ENCODE measurements at places on chromosomes 2 and 18.

DNA sequence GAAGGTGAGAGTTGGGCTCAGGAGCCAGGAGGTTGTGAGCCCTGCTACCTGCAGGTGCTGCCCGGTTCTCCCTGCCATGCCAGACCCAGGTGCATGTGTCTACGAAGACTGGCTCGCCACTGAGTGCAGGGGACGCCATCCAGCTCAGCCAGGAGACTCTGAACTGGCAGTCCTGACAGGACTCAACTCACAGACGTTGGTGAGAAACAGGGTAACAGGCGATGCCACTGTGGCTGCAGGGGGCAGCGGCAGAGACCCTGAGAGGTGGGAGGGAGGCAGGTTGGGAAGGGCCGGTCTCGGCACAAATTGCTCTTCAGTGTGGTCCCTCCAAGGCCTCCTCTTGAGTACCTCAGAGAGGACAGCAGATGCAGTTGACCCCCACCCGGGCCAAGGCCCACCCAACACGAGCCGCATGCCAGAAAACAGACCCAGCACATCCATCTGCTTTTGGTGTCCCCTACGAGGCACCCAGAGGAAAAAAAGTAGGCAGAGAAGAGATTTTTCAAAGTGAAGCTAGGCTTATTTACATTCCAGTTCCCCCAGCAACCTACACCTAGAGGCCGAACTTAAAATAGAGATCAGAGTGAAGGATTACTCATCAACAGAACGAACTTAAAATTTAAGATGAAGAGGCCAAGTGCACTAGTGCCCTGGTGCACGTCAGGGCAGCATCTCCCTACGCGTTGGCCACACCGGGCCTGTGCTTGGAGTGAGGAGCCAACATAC lies 184.8 kb downstream of the SEPTIN10 start:
- DNase-seq: no peak

GRCh38 chr2:156601855-156602551 lies 165.8 kb downstream of the GPD2 start:
- no peak for DNase-seq

DNA sequence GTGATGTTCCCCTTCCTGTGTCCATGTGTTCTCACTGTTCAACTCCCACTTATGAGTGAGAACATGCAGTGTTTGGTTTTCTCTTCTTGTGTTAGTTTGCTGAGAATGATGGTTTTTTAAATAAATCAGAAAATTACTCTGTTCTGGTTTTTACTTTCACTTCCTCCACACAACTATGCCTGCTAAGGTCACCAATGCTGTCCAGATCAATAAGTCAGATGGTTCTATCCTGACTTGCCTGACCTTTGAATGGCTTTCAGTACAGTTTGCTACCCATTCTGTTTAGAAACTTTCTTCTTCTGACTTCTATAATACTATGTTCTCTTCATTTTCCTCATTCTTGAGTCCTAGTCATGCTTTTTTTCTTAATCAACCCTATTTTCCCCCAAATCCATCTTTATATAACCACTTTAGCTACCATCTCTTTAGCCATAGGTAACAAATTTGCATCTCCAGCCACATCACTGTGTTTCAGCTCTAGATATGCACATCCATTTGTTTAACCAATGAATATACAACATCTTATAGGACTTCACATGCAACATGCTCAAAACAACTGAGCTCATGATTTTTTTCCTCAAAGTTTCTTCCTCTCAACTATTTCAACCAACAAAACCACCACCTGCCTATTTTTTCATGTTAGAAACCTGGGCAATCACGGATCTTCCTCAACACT lies 58.8 kb upstream of the SLC38A11 start:
- DNase-seq: no peak

GRCh38 chr2:216194561-216194960 lies 85.4 kb downstream of the XRCC5 start:
- DNase-seq: no peak

DNA sequence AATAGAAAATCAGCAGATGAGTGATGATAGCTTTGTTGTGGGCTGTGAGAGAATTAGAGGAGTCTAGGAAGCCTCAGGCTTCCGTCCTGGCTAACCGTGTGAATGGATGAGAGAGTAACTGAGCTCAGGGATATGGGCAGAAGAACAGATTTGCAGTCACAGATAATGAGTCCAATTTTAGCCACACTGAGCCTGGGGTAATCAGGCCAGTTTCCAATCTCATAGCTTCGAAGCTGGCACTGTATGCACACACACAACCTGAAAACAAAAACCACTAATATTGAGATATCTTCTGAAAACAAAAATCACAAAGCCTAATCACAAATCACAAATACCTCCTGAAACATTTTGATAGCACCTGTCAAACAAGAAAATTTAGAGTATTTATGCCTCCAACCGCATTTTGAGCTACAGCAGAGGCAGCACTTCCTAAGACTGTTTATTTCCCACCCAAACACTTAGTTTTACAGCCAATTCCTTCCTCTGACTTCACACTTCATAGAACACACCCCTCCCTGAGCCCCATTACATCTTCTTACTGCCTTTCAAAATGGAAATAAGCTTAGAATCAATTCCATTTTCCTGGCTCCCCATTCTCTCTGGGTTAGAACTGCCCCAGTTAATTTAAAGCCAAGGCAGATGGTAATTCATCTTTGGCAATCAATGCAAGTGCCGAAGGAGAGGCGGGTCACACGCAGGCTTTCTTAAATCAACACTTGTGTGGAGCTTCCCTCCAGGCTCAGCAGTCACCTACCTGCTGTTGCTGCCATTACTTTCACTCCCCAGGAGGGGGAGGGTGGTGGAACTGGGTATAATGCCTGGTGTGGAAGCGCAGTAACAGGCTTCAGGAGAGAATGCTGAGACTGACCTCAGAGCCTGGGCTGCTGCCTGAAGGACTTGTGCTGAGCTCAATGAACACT lies 18.9 kb downstream of the TTR start:
- DNase-seq: no peak

DNA sequence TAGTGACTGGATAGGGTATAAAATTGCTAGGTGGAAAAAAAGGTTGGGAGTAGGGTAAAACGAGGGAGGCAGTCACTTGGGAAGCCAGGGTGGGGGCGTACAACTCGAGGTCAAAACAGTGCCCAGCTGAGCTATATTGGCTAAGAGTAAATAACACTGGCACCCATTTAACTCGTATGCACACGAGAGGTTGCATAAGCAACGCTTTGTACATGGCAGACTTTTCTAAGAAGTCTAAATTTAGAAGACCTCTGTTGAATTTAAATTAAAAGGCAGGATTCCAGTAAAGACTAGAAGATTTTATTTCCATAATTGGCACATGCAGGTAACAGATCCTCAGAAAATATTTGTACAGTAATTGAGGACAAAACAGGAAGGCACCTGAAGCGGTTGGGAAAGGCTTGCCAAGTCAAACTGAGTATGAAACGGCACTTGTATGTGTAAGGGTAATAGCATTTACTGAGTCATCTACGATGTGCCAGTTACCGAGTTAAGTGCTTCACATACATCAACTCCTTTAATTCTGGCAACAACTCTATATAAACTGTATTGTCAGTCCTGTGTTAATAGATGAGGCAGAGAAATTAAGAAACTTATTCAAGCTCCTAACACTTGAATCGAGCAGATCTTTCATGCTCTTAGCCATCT lies 1.4 kb upstream of the MALT1 start:
- no peak for DNase-seq

DNA sequence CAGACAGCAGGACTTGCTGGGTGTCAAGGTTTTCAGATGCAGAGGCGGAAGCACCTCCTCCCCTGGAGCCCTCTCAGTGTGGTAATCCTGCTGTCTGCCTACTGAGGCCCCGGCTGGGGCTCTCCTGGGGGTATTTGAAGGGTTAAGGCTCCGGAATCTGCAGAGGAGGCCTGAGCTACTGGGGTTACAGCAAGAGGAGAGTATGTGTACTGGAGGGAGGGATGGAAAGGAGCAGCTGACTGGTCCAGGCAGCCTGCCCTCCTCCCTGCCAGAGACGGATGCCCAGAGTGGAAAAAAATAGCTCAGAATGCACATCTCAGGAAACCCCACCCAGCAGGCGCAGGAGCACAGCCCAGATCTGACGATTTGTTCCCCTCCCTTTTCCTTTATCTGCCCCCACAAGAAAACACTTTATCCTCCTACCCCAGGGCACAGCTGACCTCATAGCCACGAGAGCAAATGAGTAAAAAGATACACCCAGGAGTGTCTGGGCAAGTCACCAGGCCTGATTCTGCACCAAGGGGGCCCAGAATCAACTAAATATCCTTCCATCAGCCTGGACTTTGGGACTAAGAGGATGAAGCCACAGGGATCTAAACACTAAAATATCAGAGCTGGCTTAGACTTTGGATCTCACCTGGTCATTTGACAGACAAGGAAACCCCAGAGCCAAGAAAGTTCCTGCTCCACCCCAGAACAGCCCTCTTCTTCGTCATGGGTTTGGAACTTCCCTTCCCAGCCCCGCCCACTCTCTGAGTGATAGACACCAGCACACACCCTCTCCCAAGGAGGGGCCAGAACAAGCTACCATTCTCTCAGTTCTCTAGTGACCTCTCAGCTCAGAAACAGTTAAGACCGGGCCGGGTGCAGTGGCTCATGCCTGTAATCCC lies 5.5 kb downstream of the TMBIM1 start:
- peak; percentile 93 for DNase-seq

DNA sequence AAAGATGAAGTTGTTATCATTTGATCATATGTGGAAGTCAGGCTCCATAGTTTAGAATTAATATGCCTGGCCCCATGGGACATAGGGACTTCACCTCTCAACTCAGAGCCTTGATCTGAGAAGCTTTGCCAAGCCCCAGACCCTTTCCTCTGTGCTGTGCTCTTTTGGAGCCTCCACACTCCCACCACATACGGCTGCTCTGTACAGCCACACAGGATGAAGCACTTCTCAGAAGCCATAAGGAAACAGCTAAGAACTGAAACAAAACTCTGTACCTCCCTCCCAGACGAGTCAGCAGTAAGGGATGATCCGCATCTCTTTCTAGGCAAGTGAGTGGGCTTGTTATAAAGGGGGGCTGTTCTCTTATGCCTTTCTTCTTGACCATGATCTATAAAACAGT lies 66.5 kb downstream of the CAB39 start:
- DNase-seq: no peak

DNA sequence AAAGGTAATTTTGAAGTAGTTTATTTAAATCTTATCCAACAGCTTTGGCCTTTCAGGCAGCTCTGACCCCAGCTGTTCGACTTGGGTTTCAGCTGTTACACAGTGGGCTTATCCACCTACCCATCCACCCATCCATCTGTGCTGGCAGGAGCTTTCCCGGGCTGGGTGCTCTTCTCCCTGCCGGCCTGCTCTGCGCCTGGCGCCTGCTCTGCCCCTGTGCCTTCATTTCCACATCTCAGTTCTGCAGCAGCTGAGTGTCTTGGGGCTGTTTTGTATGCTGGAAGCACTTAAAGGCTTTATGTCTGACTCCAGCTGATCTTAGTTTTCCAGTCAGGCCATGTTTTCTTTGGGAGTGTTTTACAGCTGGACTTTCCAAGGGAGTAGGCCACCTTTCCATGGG lies 24.2 kb downstream of the LDLRAD4 start:
- no peak for DNase-seq

DNA sequence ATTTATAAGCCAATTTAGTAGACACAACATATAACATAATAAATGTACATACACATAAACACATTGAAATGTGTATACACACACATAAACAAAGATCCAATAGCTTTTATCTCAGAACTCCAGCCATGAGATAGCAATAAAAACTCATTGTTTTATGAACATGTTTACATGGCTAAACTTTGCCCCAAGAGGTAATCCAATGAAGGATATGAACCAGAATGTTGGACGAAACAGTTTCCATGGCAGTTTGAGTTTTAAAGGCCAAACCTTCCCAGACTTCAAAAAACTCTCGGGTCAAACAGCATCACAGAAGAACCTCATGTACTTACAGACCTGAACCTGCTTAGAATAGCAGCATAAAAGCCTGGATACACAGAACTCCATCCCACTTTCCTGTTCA lies 97.2 kb upstream of the WDR75 start:
- DNase-seq: no peak

DNA sequence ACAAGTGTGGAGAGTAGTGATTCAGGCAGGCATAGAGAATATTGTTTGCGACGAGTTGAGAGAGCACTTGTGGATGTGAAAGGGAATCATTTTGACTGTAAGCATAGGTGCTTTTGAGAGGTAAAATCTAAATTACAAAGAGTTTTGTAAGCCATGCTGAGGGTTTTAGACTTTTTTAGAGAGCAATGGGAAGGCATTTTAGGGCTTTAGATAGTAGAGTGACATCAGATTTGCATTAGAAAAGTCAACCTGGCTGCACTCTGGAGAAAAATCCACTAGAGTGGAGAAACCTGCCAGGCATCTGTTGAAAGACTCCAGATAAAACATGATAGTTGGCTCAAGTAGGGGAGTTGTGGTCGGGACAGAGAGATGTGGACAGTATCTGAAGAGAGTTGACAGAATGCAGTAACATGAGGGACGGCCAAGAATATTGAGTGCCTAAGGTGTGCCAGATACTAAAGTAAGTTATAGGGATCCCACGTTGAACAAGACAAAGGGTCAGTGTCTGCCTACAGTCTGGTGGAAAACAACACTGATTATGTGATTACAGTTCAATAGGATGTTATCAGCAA lies 91.7 kb upstream of the MYO3B start:
- no peak for DNase-seq

DNA sequence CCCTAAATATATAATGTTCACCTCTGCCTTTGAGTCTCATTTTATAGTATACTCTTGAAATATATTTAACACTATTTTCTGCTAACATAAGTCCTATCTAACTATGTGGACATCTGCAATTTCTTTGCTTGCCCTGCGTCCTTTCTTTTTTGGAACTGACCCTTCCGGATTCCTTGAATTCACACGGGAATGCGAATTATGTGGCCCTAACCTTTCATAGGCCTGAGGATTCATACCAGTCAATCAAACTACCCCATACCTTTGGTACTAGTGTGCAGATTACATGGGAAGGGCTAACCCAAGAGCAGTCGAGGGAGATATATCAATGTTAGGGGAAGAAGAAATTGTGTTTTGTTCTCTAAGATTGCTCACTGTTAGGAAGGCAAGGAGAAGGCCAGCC lies 56.4 kb downstream of the NRXN1 start:
- DNase-seq: no peak

DNA sequence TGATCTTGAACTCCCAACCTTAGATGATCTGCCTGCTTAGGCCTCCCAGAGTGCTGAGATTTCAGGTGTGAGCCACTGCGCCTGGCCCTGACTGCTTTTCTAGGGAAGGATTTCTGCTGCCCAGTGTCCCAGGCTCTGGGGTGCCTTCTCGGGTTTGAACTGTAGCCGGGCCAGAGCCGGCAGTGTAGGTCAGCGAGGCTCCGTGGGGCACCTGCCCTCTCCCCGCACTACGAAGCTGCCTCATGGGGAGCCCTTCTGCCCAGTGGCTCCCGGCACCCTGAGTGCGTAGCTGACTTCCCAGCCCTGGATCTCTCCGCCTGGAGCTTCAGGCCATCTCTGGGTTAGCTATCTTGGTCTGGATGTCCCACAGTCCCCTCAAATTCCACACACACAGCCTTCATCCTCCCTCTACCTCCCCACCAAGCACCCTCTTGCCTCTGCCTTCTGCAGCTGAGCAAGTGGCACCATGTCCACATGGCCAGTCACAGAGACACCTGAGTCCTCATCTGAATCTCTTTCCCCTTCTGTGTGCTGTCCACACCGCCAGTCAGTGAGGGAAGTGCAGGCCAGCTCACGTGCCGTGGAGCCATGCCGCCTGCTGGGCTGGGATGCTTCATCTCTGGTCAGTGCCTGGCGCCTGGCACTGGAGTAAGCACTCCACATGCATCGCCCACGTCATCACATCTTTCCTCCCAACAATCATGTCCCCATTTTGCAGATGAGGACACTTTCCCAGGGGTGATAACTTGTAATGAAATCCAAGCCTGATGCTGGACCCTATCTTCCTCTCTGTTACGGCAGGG lies 69.2 kb downstream of the EDAR start:
- no peak for DNase-seq
